Endothelial cell (in vitro differentiated cells): ENCODE measurements at places on chromosomes 7 and 10. TPM values are rescaled to one million over a fixed set of nuclear protein-coding genes. Genes with fewer than 3 reads are reported as not detected.

MRLN gene
- total RNA-seq = not detected

CCZ1 gene
- 62.1 TPM for total RNA-seq

TWIST1 gene
- 2.4 TPM for total RNA-seq

TMEM196 gene
- total RNA-seq = not detected

KIAA1549 gene
- total RNA-seq = 10.8 TPM

DNA sequence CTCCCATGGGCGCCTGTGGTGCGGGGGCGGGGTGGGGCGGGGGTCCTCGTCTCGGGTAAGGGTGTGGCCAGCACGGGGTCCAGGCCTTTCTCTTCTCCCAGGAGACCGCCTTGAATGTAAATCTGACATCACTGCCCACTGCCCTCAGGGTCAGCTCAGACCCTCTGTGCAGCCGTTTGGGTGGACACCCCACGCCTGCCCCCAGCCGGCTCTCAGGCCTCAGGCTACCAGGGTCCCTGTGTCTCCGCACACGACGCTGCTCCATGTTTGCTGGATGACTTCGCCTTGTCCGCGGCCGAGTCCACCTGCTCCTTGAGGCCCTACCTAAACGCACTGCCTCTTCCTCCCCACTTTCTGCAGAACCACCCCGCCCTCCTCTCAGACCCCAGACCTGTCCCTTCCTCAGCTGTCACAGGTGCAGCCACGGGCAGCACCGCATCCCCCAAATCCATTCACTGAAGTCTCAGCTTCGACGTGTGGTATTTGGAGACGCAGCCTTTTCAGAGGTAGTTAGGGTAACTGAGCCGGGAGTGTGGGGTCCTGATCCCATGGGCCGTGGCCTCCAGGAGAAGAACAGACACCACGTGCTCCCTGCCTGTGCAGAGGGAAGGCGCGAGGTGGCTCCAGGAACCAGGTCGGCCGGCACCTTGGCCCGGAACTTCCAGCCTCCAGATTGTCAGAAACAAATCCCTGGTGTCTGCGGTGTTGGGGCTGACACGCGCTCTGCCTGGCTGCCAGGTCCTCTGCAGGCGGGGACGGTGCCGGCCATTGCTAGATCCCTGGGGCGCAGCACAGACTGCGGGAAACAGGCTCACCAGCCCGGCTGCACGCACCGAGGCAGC lies 97.4 kb upstream of the DIP2C start:
- no peak for DNase-seq

DNA sequence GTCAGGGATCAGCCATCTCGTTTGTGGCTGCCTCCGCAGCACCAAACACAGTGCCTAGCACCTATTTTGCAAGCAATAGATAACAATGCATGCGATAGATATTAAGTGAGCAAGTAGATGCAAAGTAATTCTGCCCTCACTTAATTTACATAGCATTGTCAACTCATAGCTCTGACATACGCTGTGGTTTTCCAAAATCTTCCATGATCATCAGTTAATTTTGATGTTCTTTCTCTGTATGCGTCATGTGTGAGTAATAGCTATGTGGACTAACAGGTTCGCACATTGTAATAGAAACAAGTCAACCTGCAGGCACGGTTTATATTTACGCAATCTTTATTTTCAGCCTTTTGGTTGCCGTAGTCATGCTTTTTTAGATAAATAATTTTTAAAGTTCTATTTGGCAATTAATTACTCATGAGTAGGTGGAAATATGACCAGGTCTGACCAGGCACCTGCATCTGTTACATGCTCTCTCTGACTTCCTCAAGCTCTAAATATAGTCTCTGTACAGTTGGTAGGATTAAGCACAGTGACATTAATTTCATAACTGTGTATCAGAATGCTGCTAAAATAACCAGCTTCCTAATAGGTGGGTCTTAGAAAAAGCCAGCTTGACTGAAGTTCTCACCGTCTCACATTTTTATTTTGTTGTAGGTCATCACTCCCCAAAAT lies 13.3 kb downstream of the MAP3K8 start:
- no peak for DNase-seq

DNA sequence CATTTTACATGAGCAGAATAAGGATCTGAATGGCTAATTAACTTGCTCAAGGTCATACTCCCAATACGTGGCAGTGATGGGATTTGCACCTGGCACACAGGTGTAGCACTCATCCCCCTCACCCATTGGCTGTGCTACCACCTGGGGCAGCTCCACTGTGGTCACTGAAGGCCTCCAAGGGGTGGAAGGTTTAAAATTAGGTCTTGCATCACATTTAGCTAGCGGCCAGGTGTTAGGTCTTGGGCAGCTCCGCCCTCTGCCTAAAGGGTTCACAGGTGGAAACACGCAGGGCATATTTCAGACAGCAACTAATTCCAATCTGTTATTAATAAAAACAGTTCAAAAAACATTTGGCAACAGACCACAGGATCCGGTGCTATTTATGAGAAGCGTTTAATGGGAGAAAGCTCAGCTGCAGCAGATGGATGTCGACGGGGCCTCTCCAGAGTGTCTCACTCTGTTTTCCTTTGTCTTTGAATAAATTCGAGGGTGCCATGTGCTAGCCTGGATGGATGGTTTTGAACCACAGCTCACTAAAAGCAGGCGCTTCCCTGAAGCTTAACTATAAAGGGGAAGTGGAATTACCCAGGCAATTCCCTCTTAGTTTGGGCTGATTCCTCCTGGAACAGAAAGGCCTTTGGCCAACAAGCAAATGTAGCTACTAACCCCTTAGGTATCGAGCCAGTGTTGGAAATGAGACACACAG lies 1017.6 kb downstream of the TYW1 start:
- DNase-seq = no peak

DNA sequence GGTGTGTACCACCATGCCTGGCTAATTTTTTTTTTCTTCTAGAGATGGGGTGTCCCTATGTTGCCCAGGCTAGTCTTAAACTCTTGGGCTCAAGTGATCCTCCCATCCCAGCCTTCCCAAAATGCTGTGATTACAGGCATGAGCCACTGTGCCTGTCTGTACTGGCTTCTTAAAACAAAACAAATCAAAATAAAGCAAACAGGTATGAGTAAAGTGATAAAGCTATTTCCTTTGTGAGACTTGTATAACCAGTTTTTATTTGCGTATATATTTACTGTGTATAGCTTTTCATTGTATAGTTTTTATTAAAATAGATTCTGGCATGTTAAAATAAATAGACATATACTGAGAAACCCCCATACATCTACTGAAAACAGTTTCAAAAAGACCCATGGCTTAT lies 14.3 kb downstream of the LCOR start:
- DNase-seq = no peak

DNA sequence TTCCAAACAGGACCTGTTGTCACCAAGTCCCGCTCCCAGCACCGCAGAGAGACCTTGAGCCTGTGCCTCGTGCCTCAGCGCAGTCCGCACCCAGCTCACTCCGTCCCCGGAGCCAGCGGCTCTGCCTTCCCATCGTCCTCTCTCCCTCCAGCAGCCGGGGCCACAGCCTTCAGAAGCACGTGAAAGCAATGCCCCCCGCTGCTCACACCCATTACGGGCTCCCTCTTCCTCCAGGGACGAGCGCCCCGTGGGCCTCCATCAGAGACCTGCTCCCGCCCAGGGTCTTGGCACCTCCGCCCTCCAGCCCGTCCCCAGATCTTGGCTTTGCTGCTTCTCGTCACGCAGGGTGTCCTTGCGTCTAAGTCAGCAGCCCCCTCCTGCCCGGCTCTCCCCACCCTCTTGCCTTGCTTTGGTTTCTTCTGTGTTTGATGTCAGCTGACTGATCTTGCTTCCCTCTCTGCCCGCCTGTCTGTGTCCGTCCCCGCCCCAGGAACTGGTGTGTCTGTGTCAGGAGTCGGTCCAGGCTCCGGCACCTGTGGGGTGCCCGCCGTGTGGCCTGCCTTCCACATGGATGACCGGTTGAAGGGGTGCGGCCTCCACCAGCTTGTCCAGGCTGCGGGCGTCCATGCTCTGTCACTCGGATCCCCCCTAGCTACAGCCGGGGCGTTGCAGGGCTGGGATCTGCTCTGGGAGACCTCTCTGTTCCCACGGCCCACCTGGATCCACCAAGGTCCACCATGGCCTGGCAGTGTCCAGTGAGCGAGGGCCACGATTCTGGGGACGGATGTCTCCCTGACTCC lies 61.9 kb downstream of the FOXL3 start:
- DNase-seq = no peak

GRCh38 chr10:46291817-46292572 lies 5.2 kb downstream of the ANTXRL start:
- DNase-seq = no peak

DNA sequence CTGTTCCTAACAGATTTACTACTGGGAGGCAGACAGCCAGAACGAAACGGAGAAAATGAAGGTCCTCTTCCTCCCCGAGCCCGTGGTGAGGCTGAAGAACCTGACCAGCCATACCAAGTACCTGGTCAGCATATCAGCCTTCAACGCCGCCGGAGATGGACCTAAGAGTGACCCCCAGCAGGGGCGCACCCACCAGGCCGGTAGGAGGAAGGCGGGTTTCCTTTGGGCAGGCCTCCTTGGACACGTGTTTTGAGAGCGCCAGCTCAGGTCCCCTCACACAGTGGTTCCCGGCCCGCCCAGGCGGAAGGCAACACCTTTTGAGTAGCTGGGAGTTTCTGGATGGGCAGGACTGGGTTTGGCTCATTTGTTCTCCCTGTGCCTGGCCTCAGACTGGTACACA lies 474.0 kb upstream of the FOXK1 start:
- DNase-seq = no peak

GRCh38 chr7:143733876-143734275 lies 23.6 kb downstream of the CTAGE6 start:
- no peak for DNase-seq

DNA sequence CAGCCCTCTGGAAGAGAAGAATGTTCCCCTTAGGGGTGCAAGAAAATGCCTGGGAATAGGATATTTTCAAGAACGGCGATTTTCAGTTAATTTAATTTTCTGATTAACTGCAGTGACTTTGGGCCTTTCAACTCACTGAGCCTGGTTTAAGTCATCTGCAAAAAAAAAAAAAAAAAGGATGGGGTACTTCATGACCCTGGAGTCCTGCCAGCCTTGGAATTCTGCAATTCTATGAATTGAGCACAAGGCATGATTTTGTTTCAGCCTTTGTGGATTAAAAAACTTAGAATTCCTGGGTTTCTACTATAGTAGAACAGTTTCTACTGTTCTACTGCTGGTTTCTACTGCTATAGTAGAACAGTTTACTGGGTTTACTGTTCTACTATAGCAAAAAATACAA lies 58.3 kb upstream of the CALD1 start:
- DNase-seq = no peak

- no peak for DNase-seq
Observed at GRCh38 chr10:59517996-59518395, 155.6 kb upstream of the FAM13C start.

DNA sequence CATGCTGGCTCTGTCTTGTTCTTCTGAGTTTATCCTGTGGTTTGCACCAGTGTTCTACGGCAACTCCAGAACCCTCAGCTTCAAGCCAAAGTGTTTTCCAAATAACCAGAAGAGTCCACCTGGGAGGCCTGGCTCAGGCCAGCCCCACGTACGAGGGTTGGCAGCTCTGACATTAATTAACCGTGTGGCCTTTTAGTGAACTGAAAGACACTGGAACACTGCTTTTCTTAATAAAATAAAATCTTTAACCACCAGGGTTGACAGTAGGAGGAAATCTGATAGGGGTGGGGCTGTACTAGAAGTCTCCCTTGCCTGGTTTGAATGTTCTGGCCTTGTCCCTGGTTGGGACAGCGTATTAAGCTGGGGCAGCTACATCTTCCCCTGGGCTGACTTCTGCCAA lies 64.9 kb downstream of the SYPL1 start:
- no peak for DNase-seq
